ENCODE measurements at places on chromosomes 13 and 19. TPM values are rescaled to one million over a fixed set of nuclear protein-coding genes. Genes with fewer than 3 reads are reported as not detected.

The HTR2A gene
- total RNA-seq = 0.37 TPM

DNA sequence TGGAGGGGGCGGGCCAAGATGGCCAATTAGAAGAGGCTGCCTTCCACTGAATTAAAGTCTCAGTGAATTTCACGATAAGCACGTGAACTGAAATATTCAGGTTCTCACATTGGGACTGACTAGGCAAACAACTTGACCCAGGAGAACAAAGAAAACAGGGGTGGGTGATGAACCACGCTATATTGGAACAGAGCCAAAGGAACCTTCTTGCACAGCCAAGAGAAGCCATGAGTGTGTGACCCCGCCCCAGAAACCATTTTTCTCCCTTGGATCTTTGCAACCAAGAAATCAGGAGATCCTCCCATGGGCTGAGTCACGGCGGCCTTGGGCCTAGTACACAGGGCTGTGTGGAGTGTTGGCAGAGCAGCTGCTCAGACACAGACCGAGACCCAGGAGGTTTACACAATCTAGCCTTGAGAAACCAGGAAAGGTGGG, 36.8 kb downstream of the ERICH4 start:
- H3K4me3 ChIP-seq = no peak overlapping the region
- peaks cover 23% of the 10 kb centered on the region for H3K27me3 ChIP-seq
- no peak for DNase-seq
- H3K36me3 ChIP-seq = no peaks in the 10 kb centered on the region
- no peak overlapping the region for H3K27ac ChIP-seq

The LYPD3 gene
- total RNA-seq = 0.39 TPM

DNA sequence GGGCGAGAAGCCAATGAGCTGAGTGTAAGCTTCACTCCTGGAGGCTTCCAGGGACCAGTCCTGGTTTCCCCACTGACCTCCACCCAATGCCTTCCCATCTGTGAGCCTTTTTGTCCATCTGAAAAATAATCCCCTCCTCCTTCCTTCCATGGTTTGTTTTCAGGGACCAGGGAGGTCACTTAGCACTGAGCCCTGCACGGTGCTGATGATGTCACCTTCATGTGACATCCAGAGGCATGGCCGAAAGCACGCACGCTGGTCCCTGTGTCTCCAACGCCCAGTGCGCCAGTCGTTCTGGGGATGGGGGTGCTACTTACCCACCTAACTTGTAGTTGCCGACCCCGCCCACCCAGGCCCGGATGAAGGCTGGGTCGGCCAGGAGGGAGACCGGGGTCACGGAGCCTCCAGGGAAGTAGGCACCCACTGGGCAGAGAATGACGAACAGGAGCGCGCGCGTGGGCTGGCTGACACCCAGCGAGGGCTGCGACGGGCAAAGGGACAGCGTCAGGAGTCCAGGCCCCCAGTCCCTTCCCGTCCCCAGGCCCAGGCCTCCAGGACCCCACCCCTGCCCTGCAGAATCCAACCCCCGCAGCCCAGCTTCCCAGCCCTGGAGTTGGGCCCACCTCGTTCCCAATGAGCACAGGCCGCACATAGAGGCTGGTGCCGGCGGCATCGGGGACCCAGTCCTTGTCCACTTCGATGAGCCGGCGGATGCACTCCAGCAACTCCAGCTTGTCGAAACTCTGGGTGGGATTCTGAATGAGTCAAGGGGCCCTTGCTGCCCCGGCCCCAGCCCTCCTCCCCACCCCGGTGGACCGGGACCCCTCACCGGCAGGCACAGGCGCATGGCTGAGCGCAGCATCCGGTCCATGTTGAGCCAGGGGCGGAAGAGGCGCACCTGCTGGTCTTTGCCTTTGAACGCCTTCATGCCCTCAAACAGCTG, 11.2 kb downstream of the BCAT2 start:
- no peaks in the 10 kb centered on the region for H3K36me3 ChIP-seq
- H3K4me1 ChIP-seq = peaks cover 30% of the 10 kb centered on the region
- H3K4me3 ChIP-seq = peak overlapping the region; percentile 38
- no peaks in the 10 kb centered on the region for H3K27me3 ChIP-seq
- no peak for DNase-seq

DNA sequence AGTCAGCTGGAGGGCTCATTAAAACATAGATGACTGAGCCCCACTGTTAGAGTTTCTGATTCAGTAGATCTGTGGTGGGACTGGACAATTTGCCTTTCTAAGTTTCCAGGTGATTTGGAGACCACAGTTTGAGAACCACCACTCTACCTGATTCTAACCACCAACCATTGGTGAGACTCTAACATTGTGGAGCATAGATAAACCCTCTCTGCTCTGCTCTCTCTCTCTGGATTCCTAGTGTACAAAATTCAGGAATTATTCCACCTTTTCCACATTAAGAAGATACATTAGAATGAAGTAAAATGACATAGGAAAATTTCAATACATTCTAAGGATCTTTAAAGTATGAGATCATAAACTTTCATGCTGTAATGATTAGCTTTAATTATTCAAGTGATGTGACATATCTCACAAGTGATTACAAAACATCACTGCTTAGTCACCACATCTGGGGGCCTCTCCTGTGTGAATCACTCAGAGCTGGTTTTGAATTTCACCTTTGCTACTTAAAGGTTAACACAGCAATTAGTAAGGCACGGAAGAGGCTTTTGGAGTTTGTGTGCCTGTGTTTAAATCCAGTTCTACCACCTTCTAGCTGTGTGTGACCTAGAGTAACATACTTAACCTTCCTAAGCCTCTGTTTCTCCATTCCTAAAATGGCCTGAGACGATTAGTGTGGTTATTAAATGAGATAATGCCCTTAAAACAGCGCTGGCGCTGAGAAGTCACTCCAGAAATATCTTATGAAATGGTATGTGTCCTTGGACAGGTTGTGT, 78.5 kb upstream of the NBEA start:
- no peaks in the 10 kb centered on the region for H3K36me3 ChIP-seq
- no peak for DNase-seq
- no peak overlapping the region for H3K4me3 ChIP-seq
- peaks cover 20% of the 10 kb centered on the region for H3K4me1 ChIP-seq

GRCh38 chr13:29589234-29589633, 6.3 kb downstream of the SLC7A1 start:
- H3K4me3 ChIP-seq = no peak overlapping the region
- no peaks in the 10 kb centered on the region for H3K27me3 ChIP-seq
- H3K4me1 ChIP-seq = peaks cover 94% of the 10 kb centered on the region
- DNase-seq = no peak
- H3K27ac ChIP-seq = peak overlapping the region; percentile 88

DNA sequence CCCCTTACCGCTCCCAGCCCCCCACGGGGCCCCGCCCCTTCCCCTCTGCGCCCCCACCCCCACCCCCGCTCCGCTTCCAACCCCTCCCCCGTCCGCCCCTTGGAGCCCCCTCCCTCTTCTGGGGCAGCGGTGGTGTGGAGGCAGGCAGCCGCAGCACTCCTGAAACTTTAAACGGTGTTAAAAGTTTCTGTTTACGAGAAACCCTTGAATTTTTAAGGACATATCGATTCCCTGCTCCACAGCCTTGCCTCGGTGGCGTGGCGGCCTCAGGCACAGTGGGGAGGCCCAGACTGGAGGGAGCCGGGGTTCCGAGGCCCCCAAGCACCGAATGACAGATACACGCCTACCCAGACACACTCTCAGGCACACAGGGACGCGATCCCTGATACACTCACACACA, 4.8 kb upstream of the NFIX start:
- peaks cover 7% of the 10 kb centered on the region for H3K4me1 ChIP-seq
- H3K27me3 ChIP-seq = no peaks in the 10 kb centered on the region
- no peak for DNase-seq
- no peak overlapping the region for H3K27ac ChIP-seq
- H3K4me3 ChIP-seq = no peak overlapping the region
- no peaks in the 10 kb centered on the region for H3K36me3 ChIP-seq

- no peaks in the 10 kb centered on the region for H3K4me1 ChIP-seq
- DNase-seq = no peak
- H3K4me3 ChIP-seq = no peak overlapping the region
These were observed 202.1 kb upstream of the ZNF536 start for GRCh38 chr19:30170081-30170480.

DNA sequence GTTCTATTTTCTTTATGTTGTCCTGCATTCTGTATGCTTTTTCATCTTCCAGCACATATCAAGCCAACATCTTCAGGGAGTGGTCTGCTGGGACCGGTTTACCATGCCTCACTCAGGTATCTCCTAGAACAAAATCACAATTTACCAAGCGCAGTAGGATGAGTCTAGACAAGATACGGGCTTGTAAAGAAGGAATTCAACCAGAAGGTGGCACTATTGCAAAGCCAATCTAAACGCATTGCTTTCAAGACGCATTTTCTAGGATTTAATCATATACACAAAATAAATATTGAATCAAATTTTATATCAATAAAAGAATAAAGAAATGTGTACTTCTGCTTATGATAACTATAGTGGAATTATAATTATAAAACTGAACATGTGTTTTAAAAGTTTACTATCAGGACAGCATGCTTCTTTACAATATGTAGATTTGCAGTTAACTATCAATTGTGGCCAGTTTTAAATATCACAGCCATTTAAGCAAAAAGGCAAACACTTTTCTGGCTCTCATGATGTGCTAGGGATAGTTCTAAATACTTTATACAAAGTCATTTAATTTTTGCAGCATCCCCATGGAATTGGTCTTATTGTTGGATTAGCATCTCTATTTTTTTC, 16.1 kb upstream of the TPP2 start:
- no peak overlapping the region for H3K27ac ChIP-seq
- H3K36me3 ChIP-seq = no peaks in the 10 kb centered on the region
- DNase-seq = no peak
- no peak overlapping the region for H3K4me3 ChIP-seq
- peaks cover 2% of the 10 kb centered on the region for H3K4me1 ChIP-seq

GRCh38 chr13:102089177-102089576, 312.7 kb downstream of the FGF14 start:
- no peak overlapping the region for H3K27ac ChIP-seq
- no peak for DNase-seq
- H3K4me3 ChIP-seq = no peak overlapping the region
- no peaks in the 10 kb centered on the region for H3K36me3 ChIP-seq
- no peaks in the 10 kb centered on the region for H3K4me1 ChIP-seq
- H3K27me3 ChIP-seq = peaks cover 16% of the 10 kb centered on the region

The KLK13 gene
- not detected for total RNA-seq

DNA sequence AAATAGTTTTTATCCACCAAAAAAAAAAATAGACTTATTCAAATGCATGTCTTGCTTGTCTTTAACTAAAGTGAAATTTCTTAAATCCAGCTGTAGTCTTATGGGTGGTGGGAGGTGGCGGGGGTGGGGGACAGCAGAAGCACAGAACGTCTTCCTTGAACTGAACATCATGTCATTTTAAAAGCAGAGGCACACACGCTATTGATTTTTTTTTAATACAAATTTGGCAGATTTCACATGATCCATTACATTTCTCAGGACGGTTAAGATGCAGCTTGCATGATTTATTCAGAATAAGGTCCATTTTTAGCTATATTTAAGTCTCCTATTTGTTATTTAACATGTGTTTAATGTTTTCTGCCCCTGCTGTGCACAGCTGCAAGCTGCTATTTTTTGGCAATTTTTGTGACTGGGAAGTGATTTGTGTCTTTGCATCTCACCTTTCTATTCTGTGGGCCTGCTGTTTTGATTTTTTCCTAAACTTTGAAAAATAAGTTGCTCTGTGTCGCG, 274.0 kb downstream of the TSHZ3 start:
- H3K27me3 ChIP-seq = no peaks in the 10 kb centered on the region
- no peak overlapping the region for H3K27ac ChIP-seq
- no peaks in the 10 kb centered on the region for H3K36me3 ChIP-seq
- H3K4me3 ChIP-seq = no peak overlapping the region
- H3K4me1 ChIP-seq = peaks cover 27% of the 10 kb centered on the region

The KRTDAP gene
- not detected for total RNA-seq

DNA sequence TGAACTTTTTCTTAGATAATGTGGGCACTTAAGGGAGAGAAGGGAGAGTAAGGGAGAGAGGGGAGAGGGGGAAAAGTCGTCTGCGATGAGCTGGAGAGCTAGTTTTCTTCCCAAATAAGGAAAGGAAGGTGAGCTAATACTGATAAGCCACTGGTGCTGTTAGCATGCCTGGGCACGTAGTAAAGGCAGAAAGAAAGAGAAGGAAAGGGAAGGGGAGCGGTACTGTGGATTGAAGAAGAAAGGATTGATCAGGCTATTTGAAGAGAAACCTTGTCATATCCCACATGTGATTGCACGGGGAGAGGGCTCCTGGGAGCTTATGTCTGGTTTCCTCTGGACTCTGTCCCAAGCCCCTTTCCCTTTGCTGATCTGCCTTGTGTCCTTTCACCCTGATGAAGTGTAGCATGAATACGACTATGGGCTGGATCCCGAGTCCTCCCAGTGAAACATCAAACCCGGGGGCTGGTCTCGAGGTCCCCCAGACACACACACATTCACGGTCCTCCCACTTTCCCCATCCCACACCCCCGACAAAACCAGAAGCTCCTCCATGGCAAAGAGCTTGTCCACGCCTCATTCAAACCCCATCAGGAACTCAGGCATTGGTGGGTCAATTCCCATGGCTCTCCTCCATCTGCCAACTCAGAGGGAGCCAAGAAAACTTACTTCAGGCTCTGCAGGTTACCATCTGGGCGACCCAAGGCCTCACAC, 30.6 kb downstream of the NLRP13 start:
- no peak overlapping the region for H3K27ac ChIP-seq
- H3K27me3 ChIP-seq = no peaks in the 10 kb centered on the region
- peaks cover 2% of the 10 kb centered on the region for H3K36me3 ChIP-seq

- H3K4me3 ChIP-seq = no peak overlapping the region
- no peak for DNase-seq
- H3K4me1 ChIP-seq = peaks cover 7% of the 10 kb centered on the region
- no peaks in the 10 kb centered on the region for H3K27me3 ChIP-seq
These were observed 59.4 kb downstream of the TSC22D1 start for GRCh38 chr13:44516771-44517170.

DNA sequence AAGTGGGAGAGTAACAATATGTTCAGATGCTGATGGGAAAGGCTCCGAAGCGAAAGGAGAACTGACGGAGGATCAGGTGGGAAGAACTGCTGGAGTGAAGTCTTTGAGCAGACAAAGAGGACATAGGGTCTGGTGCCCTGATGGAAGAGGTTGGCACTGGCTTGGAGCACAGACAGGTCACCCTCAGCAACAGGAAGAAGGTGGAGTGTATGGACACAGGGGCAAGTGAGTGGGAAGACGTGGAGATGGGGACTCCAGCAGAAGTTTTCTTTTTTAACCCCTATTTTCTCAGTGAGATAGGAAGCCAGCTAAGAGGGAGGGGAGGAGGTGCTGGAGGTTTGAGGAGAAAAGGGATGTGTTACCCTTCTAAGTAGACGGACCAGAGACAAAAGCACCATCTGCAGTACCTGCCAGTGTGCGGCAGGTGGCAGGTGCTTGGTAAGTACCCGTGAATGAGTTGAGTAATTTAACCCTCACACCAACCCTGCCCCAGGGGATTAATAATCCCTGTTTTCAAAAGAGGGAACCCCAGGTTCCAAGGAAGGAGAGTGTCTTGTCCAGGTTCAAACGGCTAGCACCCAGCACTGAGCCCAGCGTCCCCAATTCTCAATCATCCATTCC, 11.2 kb downstream of the HAS1 start:
- H3K4me1 ChIP-seq = peaks cover 4% of the 10 kb centered on the region
- no peak overlapping the region for H3K27ac ChIP-seq
- no peak overlapping the region for H3K4me3 ChIP-seq
- H3K27me3 ChIP-seq = peaks cover 14% of the 10 kb centered on the region

The LHB gene
- not detected for total RNA-seq

The TNFSF13B gene
- 1.3 TPM for total RNA-seq

The PGLYRP2 gene
- total RNA-seq = not detected

The ZNF560 gene
- total RNA-seq = not detected

The CERS1 gene
- total RNA-seq = 10.2 TPM

GRCh38 chr13:97344265-97345175, 89.4 kb upstream of the RAP2A start:
- H3K27me3 ChIP-seq = no peaks in the 10 kb centered on the region
- peaks cover 17% of the 10 kb centered on the region for H3K36me3 ChIP-seq
- DNase-seq = no peak
- H3K4me1 ChIP-seq = peaks cover 28% of the 10 kb centered on the region
- peak overlapping the region; percentile 3 for H3K27ac ChIP-seq
